ENCODE measurements at places on chromosomes 5 and 9.

- DNase-seq: no peak
Observed at GRCh38 chr5:78792345-78793055, 143.9 kb upstream of the LHFPL2 start.

DNA sequence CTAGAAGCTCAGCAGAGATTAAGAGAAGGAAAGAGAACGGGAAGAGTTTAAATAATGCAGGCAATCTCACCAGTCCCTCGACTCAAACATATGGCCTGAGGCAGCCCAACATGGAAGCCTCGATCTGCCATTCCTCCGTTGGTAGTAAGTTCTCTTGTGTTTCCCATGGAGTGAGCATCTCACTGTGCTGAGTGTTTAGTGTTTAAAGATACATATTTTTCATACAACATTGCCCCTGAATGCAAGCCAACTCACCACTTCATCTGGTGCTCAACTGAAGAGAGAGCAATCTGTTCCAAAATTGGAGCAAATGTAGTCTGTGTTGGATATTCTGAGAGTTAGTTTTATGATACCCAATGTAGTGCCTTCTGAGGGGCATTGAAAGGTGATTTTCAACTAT is 171.5 kb upstream of the ATP10B start:
- no peak for DNase-seq

- no peak for DNase-seq
Observed at GRCh38 chr9:107312376-107313050, 29.4 kb downstream of the RAD23B start.

- no peak for DNase-seq
Observed at GRCh38 chr9:15714746-15715145, 161.9 kb downstream of the CCDC171 start.

DNA sequence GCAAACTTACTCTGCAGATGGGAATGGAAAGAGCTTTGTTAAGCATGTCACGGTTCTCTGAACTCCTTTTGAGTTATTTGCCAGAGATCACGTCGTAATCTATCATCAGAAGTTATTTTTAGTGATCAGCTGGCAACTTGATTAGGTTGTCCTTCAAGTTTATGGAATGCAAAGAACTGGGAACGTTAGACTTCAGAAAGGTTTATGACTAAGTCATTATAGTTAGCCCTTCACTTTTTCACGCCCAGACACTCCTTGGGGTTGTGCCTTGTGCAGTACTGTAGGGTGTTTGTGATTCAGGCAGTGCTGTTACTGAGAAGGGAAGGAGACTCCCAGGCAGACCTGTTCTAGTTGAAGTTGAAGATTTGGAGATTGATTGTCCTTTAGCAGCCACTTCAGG is 26.8 kb upstream of the PHF2 start:
- no peak for DNase-seq
